ENCODE measurements at places on chromosomes 2 and 18.

GRCh38 chr2:121694398-121695170 lies 42.1 kb downstream of the NIFK start:
- no peak for DNase-seq

- no peak for DNase-seq
Measured at GRCh38 chr2:46448111-46448510, 31.3 kb upstream of the TMEM247 start.

DNA sequence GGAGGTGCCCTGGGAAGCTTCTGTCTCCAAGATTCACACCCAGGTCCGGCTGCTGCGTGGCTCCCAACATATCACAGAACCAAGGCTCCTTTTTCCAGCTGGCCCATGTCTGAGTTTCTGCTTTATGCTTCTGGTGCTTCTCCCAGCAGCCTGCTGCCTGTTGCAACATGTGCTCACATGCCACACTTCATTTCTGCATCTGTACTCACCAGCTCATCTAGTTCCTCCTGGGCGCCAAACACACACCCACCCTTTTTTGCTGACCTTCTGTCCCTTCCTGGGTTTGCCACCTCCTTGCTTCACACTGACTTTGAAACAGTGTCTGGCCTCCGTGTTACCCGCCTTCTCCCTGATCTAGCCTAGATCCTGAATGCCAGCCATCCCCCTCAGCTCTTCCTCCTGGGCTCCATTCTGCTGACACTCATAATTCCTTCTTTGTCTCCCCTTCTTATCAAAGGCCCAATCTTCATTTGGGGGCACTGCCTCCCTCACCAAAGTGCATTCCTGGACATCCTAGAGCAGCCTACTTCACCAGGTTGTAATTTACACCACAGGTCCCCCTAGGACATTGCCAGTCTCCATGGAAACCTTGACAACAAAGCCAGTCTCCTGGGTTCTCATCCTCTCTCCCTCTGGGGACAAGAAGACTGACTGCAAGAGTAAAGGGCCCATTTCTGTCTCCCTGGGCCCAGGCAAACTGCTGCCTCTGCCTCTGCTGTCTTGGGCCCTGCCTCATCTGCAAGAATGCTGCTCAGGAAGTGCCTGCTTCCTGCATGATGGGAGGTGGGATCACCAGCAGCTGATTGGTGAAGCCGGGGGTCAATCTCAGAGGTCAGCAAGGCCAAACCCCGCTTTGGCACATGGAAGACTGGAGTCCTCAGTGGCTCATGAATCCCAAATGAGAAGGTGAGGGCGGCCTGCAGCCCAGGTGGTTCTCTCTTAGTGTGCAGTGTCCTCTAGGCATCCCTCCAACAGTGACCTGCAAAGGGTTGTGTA lies 13.9 kb upstream of the PROM2 start:
- no peak for DNase-seq

DNA sequence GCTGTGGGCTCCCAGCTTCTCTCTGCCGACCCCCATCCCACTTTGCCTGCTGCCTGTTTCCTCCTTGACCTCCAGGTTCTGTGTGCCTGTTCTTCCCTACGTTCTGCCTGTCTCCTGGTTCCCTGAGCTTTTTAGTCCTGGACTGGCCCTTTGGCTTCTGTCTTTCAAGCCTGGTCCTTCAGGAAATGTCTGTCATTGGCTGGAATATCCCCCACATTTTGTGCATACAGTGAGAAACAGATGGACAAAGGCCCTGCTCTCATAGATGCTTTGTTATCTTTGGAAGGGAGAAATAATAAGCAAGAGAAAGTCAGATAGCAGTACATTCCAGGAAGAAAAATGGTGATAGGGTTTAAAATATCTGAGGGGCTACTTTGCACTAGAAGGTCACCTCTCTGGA lies 5.7 kb downstream of the MGAT5 start:
- no peak for DNase-seq

GRCh38 chr2:45134726-45135125 lies 125.5 kb upstream of the SIX2 start:
- peak; percentile 16 for DNase-seq

DNA sequence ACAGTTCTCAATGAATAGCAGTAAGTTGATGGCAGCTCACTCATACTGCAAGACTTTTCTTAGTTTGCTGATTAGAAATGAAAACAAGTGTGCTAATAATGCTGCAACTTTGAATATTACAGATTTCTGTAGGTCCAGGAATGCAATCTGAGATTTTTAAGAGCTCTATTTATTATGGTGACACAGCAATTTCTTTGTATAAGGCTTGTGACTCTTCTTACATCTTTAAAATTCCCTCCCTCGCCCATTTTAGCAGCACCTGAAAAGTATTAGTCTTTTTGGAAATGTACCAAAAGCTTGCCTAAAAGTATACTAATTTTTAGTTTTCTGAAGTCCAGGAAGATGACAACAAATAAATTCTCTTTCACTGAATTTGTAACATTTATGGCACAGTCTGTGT lies 4.4 kb upstream of the HTR2B start:
- no peak for DNase-seq

- DNase-seq: no peak
Measured at GRCh38 chr18:13446610-13447461, 228.3 kb downstream of the LDLRAD4 start.
